ENCODE measurements at places on chromosomes 4 and X. TPM values are rescaled to one million over a fixed set of nuclear protein-coding genes. Genes with fewer than 3 reads are reported as not detected.

Gene RAB33A
- 1.3 TPM for total RNA-seq

Gene G6PD
- total RNA-seq = 31.3 TPM

Gene OPRPN
- not detected for total RNA-seq

Gene COX7B2
- not detected for total RNA-seq

Gene HSD17B13
- 0.12 TPM for total RNA-seq

Gene SRP72
- total RNA-seq = 48.6 TPM

Gene SYNPO2
- total RNA-seq = 29.0 TPM

Gene NXT2
- total RNA-seq = 14.8 TPM

Gene DCAF8L2
- not detected for total RNA-seq

Gene GCNA
- 2.6 TPM for total RNA-seq
